ENCODE measurements at places on chromosomes 5 and 9.

- DNase-seq, result no peak
Observed at GRCh38 chr9:35811381-35812024, 559 bp downstream of the SPAG8 start.

- no peak for DNase-seq
Observed at GRCh38 chr5:34501016-34501415, 155.1 kb upstream of the RAI14 start.

- DNase-seq, result no peak
Observed at GRCh38 chr5:168583742-168584482, 4.7 kb upstream of the PANK3 start.

- no peak for DNase-seq
Observed at GRCh38 chr9:119956111-119956510, 586.9 kb upstream of the BRINP1 start.

DNA sequence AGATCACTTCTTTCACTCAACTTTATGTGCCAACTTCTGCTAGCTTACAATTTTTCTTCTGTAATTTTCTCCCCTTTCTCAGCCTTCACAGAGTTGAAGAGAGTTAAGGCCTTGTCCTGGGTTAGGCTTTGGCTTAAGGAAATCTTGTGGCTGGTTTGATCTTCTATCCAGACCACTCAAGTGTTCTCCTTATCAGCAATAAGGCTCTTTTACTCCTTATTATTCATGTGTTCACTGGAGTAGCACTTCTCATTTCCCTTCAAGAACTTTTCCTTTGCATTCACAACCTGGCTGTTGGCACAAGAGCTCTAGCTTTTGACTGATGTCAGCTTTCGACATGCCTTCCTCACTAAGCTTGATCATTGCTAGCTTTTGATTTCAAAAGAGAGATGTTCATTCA is 86.9 kb upstream of the ALDH1B1 start:
- DNase-seq, result no peak

DNA sequence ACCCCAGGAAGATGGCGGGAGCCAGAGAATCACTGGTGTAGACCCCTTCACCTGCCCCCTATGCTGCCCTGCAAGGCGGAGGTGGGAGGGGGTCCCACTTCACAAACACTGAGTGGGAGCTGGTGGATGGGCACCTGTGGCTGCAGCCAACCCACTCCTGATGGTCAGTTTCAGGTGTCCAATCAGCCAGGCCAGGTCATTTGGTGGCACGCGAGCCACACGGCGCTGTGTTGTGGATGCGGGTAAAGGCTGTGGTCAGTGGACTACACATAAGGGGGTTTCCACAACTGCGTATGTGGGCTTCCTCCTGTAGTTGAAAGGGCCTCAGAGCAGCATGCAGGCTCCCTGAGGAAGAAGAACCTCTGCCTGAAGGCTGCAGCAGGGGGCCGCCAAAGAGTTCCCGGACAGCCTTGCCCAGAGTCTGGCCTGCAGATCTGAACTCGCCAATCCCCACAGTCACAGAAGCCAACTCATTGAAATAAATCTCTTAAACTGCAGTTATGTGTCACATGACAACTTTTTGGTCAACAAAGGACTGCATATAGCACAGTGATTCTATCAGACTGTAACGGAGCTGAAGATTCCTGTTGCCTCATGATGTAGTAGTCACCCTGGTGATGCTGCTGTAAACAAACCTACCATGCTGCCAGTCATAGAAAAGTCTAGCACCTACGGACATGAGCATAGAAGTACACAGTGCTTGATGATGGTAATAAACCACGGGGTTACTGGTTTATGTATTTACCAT is 284.7 kb upstream of the IRX2 start:
- no peak for DNase-seq

- DNase-seq, result no peak
Observed at GRCh38 chr9:112520656-112521055, 34.0 kb downstream of the KIAA1958 start.

- no peak for DNase-seq
Observed at GRCh38 chr5:41127967-41128690, 57.0 kb upstream of the MROH2B start.

DNA sequence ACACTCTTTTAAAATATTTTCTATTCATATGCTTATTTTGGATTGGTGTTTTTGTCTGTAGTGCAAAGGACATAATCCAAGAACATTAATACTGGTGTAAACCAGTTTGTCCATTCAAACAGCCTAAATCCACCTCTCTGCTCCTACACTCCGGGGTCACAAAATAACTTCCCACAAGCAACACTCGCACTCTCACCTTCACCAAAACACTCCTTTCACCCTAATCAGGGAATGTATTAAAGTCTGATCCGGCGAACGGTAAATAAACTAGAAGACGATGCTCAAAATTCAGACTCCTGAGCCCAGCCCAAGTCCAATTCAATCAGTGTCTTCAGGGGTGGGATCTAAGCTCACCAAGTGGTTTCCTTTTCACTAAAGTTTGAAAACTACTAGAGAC is 649 bp downstream of the AP3B1 start:
- DNase-seq, result no peak

DNA sequence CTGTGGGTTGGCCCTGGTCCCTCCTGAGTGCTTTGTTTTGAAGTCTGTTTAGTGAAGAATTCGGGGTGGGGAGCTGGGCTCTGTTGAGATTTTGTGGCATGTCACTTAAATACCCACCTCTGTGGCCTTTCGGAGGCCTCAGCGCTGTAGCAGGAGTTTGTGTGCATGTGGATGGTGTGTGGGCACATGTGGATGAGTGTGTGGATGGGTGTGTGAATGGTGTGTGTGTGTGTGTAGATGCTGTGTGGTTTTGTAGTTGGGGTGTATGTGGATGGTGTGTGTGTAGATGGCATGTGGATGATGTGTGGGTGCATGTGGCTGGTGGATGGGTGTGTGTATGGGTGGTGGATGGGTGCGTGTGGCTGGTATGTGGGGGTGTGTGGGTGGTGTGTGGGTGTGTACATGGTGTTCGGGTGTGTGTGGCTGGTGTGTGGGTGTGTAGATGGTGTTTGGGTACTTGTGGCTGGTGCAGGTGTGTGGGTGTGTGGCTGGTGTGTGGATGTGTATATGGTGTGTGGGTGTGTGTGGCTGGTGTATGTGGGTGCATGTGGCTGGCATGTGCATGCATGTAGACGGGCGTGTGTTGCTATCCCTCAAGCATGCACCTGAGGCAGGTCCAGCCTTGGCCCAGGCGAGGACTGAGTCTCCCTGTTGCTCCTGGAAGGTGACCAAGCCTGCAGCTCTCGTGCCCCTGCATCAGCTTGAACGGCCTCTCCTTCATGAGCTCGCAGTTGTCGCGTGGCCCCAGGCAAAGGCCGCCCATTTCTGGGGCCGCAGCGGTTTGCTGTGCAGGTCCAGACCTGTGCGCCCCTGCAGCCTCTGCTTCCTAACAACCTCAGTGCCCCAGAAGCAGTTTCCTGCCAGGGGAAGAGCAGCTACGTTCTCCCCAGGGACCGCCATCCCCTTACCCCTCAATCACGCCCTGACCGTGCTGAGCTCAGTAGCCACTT is 54.0 kb upstream of the FCN2 start:
- DNase-seq, result no peak

DNA sequence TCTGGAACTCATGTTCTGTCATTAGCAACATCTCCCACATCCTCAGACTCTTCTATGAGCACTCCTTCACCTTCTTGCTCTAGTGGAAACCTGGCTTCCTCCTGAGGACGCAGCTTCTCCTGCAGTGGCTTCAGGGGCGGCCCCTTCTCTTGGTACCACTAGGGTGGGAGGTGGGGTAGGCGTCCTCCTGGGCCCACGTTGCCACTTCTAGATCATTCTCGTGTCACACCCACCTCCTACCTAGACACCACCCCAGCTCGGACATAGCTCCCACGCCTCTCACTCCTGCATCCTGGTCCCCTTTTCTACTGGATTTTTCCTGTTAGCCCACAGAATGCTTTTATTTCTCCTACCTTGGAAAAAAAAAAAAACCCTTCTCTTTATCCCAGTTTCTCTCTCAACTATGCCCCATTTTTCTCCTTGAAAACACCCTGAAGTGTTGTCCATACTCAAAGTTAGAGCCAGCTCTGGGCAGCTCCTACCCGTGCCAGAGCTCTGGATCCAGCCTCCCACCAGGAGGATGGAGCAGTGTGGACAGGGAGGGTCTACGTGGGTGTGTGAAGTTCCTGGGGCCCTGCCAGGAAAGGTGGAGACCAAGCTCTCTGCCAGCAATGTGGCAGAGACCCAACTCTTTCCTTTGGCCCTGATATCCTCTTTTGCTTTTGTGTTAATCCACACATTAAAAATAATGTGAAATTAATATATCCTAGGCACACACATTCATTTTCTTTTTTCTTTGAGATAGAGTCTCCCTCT is 179.2 kb downstream of the HSPA4 start:
- DNase-seq, result no peak

DNA sequence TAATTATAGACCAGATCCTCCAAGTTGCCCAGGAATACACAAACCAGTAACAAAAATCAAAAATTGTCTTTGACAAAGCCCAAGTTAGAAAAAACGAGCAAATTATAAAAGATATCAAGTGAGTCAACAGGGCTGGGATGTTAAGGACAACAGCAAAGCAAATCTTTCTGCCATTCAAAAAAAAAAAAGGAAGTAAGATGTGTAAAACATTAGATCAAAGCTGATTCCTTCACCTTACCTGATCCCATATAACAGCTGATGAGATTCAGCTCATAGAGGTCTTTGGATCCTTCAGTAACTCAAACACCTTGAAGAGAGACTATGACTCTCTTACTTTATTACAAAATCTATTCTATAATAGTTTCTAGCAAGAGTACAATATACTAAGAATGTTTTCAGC is 100.9 kb downstream of the STRBP start:
- no peak for DNase-seq

Measured in ecto neural progenitor cell (in vitro differentiated cells).